ENCODE measurements at places on chromosomes 2 and 18.

DNA sequence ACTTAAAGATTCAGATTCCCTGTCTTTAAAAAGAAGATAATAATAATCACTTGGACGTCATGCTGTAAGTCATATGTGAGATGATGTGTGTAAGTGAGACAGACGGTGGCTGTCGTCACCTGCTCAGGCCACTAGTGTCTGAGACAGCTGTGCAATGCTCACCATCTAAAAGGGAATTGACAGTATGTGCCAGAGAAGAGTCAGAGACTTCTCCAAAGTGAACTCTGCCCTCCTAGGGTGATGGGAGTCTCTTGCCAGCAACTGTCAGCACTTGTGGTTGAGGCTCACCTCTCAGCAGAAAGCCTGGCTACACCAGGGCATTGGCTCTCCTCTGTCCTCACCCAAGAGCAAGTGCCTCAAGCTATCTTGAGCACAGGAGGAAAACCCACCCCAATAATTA, 131.6 kb upstream of the DNAJC10 start:
- no peak overlapping the region for H3K4me3 ChIP-seq
- no peaks in the 10 kb centered on the region for H3K36me3 ChIP-seq
- H3K27me3 ChIP-seq: no peaks in the 10 kb centered on the region
- no peak overlapping the region for H3K27ac ChIP-seq
- no peak for DNase-seq

GRCh38 chr2:56476509-56477071, 292.8 kb downstream of the CCDC85A start:
- H3K4me1 ChIP-seq: peaks cover 13% of the 10 kb centered on the region
- no peaks in the 10 kb centered on the region for H3K27me3 ChIP-seq
- DNase-seq: no peak
- H3K4me3 ChIP-seq: no peak overlapping the region

- no peak for DNase-seq
- H3K27me3 ChIP-seq: no peaks in the 10 kb centered on the region
- H3K36me3 ChIP-seq: no peaks in the 10 kb centered on the region
- no peak overlapping the region for H3K4me3 ChIP-seq
Observed at GRCh38 chr2:140555701-140556100, 1575.1 kb downstream of the LRP1B start.

DNA sequence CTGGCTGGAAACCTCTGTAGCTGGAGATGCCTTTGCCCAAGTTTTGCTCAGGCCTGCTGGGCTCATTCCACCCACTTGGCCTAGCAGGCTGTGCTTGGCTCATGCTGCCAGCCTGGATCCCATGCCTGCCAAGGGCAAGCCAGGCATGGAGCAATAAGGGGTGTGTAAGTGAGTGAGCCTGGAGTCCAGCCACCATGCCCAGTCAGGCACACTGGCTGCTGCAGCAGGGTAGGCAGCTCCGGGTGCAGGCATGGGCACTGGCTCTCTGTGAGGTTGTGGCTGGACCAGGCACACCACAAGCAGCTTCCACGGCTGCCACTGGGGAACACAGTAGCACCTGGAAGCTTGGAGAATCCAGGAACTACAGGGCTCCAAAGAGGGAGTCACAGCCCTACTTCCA, 147.7 kb upstream of the HS6ST1 start:
- no peak overlapping the region for H3K4me3 ChIP-seq
- peak; percentile 58 for DNase-seq
- no peaks in the 10 kb centered on the region for H3K27me3 ChIP-seq
- H3K27ac ChIP-seq: no peak overlapping the region
